ENCODE measurements at places on chromosomes 1 and 21.
A peak's percentile ranks its signal among the peaks of the same experiment; 100 is the strongest.

- DNase-seq = no peak
Measured at GRCh38 chr1:84582802-84583587, 8.8 kb upstream of the CTBS start.

- no peak for DNase-seq
Measured at GRCh38 chr21:20108016-20108415, 890.2 kb upstream of the NCAM2 start.

DNA sequence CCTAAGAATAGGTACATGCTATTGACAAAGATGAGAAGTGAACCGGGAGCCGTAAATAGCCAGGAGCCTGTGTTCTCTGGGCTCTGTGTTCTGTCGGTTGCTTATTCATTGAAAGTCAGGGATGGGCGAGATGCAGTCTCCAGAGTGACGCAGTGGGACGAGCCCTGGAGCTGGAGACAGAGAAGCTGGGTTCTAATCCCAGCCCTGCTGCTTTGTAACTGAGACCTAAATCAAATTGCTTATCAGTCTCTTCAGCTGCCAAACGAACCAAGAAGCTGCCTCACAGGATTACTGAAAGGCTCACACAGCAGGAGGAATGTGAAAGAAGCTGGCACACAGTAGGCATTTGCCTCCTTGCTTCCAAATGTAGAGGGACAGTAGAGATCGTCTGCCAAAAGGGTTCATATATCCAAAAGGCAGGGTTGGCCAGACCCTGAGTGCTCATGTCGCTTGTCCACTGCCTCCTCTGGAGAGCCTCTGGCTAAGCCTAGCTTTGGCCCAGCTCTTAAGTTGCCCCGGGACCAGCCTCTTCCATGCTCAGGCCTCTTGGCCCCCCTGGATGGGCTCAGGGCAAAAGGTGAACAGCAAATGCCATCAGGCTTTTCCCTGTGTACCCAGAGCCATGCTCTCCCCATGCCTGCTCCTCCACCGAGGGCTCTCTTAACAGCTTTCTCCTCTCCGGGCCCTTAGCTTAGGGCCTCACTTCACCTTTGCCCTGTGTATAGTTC lies 134.2 kb upstream of the IPO9 start:
- DNase-seq = no peak

- no peak for DNase-seq
Measured at GRCh38 chr1:31064111-31064717, 1.3 kb downstream of the PUM1 start.

DNA sequence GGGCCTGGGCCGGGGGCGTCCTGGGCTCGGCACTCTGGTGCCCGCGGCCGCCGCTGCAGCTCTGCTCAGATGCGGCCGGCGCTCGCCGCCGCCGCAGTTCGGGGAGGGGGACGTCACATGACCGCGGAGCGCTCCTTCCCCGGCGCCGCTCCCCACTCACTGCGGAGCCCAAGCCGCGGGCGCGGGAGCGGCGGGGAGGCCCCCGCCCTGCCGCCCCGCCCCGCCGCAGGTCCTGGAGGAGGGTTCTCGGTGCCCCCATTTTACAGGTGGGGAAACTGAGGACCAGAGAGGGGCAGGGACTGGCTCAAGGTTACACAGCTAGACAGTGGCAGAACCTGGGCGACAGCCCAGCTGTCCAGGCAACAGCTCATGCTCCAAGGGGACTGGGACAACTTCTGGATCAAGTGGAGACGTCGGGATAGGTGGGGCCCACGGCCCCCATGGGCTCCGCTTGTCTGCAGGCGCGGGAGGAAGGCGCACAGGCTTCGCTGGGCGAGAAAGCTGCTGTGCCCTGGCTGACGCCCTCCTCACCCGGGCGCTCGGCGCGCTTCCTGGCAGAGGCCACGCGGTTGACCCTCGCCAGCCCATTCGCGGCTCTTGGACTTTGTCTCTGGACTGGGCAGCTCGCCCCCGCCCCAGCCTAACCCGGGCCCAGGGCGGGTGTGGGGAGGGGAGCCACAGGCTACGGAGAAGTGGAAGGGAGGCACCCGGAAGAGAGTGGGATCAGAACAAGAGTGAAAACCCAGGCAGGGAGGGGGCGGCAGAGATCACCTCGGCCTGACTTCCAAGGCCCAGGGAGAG lies at the start of gene RAP1GAP:
TSS of gene RAP1GAP (minus strand) at position 100 of the 801 bp plus-strand sequence. CDS start 49,325 bp downstream, outside the sequence.
- DNase-seq = no peak

- DNase-seq = no peak
Measured at GRCh38 chr1:63651161-63651701, 58.0 kb downstream of the PGM1 start.

DNA sequence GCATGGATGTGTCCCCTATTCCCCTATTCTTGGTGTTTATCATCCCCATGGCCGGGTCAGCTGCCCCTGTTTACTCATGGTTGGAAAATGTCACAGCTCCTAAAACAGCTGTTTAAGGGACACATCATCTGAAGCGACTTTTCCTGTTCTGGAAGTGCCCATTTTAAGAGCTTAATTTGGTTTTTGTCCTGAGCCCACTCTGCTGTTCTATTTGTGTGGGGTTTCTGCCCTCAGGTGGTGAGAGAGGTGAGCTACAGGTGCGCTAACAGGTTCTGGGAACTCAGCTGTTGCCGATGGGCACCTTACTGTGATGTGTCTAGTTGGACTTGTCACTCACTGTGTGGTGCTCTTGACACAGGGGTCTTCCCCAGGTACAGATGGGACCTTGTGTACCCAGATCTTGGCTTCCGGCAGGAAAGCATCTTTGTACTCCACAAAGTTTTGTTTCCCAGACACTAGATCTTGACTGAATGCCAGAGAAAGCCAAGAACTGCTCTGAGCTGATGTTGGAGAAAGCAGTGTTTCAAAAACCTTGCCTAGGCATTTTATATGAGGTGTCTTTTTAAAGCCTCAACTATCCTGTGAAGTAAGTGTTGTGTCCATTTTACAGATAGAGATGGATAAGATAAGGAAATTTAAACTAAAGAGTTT lies 59.0 kb upstream of the CD1D start:
- no peak for DNase-seq

DNA sequence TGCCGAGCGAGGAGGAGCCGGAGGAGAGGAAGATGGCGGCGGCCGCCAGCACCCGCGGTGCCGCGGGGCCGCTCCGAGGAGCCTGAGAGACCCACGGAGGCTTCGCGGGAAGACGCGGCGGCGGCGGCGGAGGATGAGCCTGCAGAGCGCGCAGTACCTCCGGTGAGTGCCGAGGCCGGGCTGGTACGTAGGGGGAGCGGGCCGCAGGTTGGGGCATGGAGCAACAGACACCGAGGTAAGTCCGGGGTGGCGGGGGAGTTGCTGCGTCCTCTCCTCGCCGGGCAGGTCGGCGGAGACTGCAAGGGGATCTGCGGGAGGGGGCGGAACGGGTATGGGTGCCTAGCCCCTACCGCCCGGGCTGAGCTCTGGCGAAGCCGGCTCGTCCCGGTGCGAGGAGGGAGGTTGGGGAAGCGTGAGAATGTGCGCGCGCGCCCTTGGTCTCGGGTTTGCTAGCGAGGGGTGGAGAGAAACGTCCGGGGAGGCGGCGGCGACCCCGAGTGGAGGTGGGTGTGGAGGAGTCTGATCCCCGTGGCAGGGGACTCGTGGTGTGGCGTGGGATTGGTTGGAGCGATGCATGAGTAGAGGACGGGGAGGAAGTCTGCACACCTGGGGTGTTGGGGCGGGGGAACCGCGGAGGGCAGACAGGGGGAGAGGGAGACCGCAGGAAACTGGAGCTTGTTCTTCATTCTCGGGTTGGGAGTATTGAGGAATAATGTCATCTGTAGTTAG lies at the start of gene SMG7:
TSS of gene SMG7 (plus strand) at position 12 of the 729 bp plus-strand sequence. CDS start at position 134, 122 bp downstream.
- peak; percentile 40 for DNase-seq

DNA sequence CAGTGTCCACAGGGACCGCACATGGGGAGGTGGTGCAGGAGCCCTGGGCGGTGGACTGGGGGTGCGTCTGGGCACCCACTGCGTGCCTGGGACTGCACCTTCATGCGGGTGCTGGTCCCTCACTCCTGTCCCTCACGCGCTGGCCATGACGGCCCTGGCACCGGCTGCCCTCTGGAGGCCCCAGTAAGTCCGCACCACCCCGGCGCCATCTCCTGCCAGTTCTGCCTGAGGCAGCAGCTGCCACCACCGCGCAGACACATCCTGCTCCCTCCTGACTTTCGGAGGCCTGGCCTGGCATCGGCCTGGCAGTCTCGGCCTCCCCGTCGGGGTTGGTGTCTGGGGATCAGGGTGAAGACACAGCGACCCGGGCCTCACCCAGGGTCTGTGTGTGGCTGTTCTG lies 64.8 kb downstream of the MORN1 start:
- DNase-seq = no peak

- DNase-seq = no peak
Measured at GRCh38 chr21:35749904-35750303, 310.4 kb downstream of the SETD4 start.

GRCh38 chr1:25031966-25032667 lies 102.0 kb upstream of the RUNX3 start:
- no peak for DNase-seq

- DNase-seq = peak; percentile 33
Measured at GRCh38 chr1:154609398-154610380, 1.7 kb upstream of the ADAR start.

- DNase-seq = peak; percentile 68
Measured at GRCh38 chr1:52632732-52633290, at the start of gene SHISAL2A. Gene SHISAL2A, plus strand, starts transcription at chr1:52633168. Its CDS starts 326 bp downstream, at chr1:52633494.
